LNCaP clone FGC (cell line): ENCODE measurements at places on chromosomes 5 and 9.
A peak's percentile ranks its signal among the peaks of the same experiment; 100 is the strongest.

DNA sequence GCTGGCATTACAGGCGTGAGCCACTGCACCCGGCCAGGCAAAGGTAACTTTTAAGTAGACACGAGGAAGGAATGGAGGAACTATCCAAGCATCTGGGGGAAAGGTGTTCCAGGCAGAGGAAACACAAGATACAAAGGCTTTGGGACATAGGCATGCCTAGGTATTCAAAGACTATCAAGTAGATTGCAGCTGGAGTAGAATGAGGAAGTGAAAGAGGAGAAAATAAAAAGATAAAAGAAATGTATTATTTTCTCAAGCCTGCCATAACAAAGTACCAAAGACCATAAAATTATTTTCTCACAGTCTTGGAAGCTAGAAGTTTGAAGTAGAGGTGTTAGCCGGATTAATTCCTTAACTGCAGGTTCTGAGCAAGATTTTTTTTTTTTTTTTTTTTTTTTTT is 39.9 kb upstream of the GRIN3A start:
- DNase-seq, result no peak

DNA sequence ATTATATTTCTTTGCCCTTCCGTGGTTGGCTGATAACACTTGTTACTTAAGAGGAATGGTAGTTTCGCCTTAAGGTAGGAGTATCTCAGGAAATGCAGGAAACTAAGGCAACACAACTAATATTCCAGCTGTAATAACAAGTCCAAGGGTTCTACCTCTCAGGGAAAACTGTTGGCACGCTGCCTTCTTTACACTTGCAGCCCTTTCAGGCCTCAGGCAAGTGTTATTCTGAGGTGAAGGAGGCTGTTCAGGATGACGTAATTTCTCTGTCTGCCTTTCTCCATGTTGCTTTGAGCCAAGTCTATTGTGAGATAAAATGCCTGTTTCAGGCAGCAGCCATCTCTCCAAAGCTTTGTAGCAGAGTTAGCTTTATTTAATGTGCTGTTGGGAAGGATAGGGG is 38.0 kb downstream of the VCAN start:
- DNase-seq, result no peak

DNA sequence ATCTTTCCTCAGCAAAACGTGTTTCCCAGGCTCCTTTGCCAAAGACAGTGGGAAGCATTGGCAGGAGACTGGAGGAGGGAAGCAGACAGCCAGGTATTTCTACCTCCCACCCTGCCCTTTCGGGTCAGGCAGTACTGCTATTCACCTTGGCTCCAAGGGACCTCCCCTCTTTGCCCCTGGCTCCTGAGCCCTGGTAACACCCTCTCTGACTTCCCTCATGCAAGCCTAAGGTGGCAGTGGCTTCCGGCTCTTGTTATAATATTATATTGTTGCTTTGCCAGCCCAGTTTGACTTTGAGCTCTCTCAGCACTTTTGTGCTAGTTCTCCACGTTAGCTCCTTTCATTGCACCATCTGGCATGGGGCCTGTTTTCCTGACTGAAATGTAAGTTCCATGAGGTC is 81.6 kb upstream of the IFNK start:
- DNase-seq, result no peak

DNA sequence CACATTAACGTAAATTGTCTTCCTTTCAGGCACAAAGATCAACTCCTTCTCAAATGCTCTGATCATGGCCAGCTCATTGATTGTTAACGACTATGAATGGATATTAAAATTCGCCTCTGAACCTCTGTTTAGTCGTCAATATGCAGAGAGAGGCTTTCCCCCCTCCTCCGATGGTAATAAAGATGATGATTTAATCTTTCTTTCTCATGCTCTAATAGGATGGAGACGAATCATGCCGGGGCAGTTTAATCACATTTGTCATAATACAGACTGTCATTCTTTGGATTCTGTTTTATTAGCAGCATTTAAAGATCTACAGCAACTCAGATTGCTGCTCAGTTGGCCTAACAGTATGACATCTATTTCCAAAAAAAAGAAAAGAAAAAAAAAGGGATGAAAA is 132.9 kb downstream of the SREK1 start:
- DNase-seq, result no peak

DNA sequence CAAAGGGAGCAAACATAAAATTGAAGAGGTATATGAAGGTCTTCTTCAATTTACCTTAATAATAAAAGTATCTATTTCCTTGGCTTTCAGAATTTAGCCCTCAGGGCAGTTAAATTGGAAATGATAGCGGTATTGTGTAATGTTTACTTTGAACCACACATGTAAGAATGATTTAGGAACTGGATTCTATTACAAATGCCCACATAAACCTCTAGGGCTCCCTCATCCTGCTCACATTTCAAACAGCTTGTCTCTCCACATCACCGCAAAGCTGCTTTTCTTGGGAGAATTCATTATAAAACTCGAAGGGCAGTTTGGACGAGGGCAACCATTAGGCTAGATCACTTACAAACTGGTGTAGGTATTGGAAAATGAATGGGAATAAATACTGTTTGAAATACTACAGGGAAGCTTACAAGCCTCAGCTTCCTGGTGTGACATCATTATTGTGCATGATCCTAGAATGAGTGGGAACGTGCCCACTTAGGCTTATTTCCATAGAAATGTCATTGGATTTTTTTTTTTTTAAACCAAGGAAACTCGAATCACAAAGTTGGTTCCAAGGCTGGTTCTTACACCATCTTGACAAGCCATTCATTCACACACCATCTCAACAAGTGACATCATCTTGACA is 47.3 kb downstream of the MTRR start:
- no peak for DNase-seq

DNA sequence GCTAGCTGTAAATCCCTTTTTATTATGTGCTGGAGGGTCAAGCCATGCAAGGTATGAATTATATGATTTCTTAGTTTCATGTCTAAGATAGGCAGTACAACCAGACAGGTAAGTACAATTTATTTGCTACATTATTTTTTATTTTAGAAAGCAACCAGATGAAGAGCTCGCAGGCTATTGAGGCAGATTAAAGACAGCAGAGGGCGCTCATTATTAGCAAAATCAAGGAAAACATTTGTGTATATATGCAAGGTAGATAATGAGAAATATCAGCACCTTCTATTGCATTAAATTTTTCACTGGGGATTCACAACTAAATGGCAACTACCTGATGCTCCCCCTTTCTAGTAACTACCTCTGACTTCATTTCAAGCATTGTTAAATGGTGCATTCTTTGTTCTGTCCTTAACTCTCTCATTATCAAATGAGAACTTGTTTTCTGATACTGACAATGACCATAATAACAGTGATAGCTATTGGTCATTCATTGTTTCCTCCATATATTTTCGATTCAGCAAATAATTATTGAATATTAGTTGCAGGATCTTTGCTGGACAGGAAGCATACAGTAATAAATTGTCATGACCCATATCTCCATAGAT is 8.6 kb downstream of the SCGB3A2 start:
- peak; percentile 43 for DNase-seq

DNA sequence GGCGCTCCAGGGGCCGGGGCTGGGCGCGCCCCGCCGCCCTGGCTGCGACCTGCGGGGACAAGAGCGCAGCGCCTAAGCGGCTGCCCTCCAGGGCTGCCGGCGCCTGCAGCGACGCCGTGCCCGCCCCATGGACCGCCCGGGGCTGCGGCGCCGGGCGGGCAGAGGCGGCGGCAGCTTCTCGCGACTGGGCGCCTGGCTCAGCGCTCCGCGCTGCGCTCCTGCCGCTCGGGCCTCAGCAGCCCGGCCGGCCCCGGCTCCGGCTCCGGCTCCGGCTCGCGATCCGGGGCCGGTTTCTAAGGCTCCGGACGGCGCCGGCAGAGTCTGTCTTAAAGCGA is at the start of gene PITX1:
TSS of gene PITX1 (minus strand) at position 328 of the 335 bp plus-strand sequence. CDS start 347 bp downstream, outside the sequence.
- no peak for DNase-seq

- DNase-seq, result no peak
Measured at GRCh38 chr5:27437594-27438200, 399.3 kb upstream of the CDH9 start.

- DNase-seq, result no peak
Measured at GRCh38 chr5:16067415-16067814, 112.2 kb downstream of the MARCHF11 start.

- no peak for DNase-seq
Measured at GRCh38 chr9:38737246-38737645, 17.3 kb upstream of the FAM240B start.

GRCh38 chr5:60209146-60209840 is 315.8 kb upstream of the PDE4D start:
- no peak for DNase-seq

DNA sequence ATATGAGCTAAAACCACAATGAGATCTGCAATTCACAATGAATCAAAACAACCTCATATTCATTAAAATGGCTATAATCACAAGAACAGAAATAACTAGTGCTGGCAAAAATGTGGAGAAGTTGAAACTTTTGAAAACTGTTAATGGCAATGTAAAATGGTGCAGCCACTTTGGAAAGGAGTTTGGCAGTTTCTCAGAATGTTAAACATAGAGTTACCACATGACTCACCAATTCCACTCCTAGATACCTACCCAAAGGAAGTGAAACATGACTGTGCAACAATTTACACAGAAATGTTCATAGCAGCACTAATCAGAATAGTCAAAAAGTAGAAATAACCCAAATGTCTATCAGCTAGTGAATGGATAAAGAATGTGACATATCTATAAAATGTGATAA is 862.2 kb downstream of the DTWD2 start:
- DNase-seq, result no peak

DNA sequence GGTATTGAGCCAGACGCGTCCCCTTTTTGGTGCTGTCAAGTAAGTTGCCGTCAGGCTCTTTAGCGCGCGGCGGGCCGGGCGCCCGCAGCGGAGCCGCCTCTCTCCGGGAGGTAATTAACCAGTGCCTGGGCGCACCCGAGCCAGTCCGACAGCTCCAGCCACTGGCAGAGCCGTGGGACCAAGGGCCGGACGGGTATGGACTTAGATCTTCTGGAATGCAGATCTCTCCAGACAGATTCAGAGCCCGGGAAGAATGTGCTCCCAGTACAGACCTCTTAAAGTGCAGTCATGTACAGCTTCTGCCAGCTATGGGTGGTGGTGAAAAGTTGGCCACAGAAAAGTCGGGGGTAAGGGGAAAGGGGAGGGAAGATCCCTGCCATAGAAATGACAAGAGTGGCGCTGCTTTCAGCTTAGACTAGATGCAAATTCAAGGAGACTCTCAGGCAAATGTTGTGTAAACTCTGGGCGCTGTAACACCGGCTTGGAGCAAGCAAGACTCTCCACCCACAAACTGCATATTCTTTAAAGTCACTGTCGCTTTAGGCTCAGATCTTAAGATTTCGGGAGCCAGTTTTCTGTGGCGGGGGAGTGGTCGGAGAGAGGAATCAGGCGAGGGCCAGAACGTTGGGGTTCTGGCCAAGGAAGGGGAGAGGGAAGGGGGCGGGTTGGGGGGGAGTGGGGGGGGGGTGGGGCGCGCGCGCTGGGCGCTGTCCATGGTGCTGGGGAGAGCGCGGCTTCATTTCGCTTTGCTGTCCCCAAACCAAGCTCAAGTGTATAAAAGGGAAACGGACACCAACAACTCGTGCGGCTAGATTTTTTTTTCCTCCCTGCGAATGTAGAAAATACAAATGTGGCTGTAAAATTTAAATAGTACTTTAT is 29.2 kb downstream of the NR2F1 start:
- no peak for DNase-seq

DNA sequence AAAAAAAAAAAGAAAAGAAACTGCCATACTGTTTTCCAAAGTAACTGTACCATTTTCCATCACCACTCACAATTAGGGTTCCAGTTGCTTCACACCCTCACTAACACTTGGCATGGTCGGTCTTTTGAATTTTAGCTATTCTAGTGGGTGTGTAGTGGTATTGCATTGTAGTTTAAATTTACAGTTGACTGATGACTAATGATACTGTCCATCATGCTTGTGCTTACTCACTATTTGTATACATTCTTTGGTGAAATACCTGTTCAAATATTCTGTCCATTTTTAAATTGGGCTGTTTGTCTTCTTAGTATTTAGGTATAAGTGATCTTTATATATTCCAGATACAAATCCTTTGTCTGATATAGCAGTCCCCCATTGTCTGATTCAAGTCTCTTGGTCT is 36.2 kb upstream of the ZNF169 start:
- no peak for DNase-seq

DNA sequence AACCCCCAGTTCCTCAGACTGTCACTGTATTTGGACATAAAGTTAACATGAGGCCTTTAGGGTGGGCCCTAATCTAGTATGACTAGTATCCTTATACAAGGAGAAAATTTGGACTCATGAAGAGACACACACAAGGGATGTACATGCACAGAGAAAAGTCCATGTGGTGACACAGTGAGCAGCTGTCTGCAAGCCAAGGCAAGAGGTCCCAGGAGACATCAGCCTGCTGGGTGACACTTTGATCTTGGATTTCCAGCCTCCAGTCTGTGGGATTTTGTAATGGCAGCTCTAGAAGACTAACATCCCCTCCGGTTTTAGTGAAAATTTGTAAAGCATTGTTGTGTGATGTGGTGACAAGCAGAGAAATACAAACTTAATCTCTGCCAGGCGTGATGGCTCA is 66.1 kb downstream of the RAI14 start:
- no peak for DNase-seq

- no peak for DNase-seq
Measured at GRCh38 chr5:69103521-69103920, 9.7 kb downstream of the SLC30A5 start.

- no peak for DNase-seq
Measured at GRCh38 chr5:126417178-126417577, 6.0 kb upstream of the GRAMD2B start.

DNA sequence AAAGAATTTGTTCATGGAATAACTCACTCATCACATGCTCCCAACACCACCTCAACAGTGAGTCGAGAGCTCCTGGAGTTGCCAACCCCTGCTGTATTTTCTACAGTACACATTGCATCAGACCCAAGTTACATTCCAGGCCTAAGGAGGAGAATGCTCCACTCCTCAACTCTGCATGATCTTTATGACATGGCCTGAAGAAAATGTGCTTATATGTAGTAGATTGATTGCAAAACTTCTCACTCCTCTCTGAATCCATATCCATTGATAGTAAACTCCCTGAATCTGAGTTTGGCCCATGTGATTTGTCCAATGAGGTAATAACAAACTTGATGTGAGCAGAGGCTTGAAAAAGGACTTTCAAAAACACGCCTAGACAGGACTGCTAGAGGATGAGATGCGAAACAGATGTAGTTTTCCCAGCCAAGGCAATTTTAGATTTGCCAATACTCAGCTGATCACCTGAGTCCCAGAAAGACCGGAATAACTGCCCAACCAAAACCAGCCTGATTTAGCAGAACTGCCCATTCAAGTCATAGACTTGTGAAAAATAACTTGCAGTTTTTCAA is 29.0 kb upstream of the PAPPA start:
- no peak for DNase-seq

DNA sequence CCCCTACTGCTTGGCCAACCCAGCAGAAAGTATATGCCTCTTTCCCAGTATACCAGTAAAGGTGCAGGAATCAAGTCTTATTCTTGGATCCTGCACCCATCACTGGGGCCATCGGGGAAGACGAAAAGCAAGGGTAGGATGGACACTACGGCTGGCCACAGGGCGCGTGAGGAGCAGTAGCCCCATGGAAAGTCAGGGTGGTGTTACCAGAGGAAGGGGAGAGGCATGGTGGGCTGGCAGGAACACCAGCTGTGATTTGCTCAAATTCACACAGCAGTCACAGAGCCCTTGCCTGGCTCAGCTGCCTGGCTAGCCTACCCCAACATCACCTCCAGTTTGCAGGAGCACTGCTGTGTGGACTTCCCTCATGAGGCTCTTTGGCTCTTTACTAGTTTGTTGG is 34.5 kb upstream of the SAP30L start:
- DNase-seq, result no peak

- DNase-seq, result no peak
Measured at GRCh38 chr5:11617080-11617479, 287.2 kb downstream of the CTNND2 start.

- peak; percentile 83 for DNase-seq
Measured at GRCh38 chr5:172849606-172850453, 15.8 kb downstream of the ERGIC1 start.
